ENCODE measurements at places on chromosomes 2 and 18. TPM values are rescaled to one million over a fixed set of nuclear protein-coding genes. Genes with fewer than 3 reads are reported as not detected.

Gene C1QL2
- not detected for total RNA-seq

Gene DSG4
- total RNA-seq: not detected

Gene GPR17
- not detected for total RNA-seq

Gene TSPYL6
- not detected for total RNA-seq

Gene TRIM54
- 1.5 TPM for total RNA-seq

Gene SP140L
- 8.4 TPM for total RNA-seq

Gene KDSR
- total RNA-seq: 38.3 TPM

- no peak for DNase-seq
These were observed 211.1 kb upstream of the FAM98A start for GRCh38 chr2:33810046-33810835.

DNA sequence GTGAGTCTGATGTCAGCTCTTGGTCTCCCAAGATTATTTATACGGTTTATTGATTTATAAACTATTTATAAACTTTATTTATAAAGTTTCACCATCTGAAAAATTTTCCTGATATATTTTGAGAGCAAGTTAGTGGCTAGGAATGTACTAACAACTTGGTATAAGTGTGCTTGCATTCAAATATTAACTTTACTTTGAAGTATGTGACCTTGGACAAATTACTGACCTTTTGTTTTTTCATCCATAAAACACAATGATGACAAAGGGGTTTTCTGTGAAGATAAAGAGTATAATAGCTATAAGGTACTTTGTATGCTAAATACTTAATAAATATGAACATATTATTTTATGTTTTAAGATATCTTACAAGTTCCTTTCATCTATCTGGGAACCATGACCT is 221.7 kb downstream of the GCA start:
- DNase-seq: no peak

- no peak for DNase-seq
These were observed 33.6 kb upstream of the ZBTB7C start for GRCh38 chr18:48442761-48443160.

DNA sequence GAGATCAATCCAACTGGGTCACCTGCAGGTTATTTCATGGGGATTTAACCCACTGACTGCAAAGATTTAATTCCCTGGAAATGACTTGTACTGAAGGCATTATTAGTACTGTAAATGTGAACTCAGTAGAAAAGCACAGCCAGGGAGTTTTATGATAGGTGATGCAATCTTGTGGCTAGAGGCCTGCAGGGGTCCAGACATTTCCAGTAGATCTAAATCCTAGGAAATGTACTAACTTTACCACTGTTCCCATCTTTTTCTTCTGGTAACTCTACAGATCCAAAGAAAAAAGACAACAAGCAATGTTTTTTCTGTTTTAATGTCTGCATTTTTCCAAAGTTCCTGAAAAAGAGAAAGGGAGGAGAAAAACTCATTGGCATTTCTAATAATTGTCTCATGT is 500.1 kb downstream of the ARHGAP15 start:
- no peak for DNase-seq

GRCh38 chr2:43005245-43005974 is 213.0 kb upstream of the HAAO start:
- no peak for DNase-seq

DNA sequence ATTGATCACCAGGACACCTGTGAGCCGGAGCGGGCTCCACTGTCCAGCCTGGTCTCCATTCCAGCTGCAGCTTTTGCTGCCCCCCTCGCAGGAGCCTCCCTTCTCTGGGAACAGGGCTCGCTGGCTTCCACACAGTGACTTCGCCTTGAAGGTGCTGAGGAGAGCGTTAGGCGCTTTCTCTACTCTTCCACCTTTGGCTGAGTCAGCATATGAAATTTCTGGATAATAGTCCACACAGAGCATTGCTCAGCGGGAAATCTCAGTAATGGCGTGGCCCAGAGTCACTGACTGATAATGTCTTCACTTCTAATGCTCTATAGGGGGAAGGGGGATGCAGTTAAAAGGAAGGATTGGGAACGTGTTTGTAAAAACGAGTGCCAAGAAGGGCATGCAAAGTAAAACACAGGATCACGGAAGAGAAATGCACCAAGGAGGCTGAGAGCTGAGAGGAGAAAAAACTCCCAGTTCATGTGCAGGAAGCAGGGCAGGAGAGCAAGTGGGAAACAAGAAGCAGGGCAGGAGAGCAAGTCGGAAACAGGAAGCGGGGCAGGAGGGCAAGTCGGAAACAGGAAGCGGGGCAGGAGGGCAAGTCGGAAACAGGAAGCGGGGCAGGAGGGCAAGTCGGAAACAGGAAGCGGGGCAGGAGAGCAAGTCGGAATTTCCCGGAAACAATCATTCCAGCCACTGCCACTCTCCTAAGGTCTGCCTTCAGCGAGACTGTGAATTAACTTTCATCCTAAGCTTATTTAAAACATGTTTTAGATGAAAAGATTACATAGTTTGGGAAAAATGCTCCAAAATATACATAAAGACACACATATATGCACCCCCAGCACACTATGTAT is 77.7 kb downstream of the MYT1L start:
- no peak for DNase-seq

DNA sequence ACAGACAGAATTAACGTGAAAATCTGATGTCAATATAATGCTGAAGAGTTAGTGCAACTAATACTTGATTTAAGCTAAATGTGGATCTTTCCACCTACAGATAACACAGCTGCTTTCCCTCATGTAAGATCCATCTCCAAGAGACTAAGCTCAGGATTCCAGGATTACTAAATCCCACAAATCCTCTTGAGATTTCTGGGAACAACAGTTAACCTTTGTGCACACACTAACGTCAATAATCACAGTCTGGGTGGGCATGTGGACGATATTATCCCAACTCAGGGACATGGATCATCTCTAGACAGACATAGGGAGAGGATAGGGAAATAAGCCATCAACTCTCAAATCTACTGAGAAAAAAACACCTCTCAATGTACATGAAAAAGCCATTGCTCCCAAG is 432.6 kb downstream of the SATB2 start:
- no peak for DNase-seq

GRCh38 chr2:237729681-237730475 is 68.7 kb upstream of the RBM44 start:
- DNase-seq: no peak

- no peak for DNase-seq
These were observed 477.5 kb downstream of the SLC4A3 start for GRCh38 chr2:220104871-220105351.

- DNase-seq: no peak
These were observed 122.2 kb downstream of the ACKR3 start for GRCh38 chr2:236691799-236692167.

GRCh38 chr2:183996825-183997793 is 601.2 kb upstream of the ZNF804A start:
- DNase-seq: no peak

DNA sequence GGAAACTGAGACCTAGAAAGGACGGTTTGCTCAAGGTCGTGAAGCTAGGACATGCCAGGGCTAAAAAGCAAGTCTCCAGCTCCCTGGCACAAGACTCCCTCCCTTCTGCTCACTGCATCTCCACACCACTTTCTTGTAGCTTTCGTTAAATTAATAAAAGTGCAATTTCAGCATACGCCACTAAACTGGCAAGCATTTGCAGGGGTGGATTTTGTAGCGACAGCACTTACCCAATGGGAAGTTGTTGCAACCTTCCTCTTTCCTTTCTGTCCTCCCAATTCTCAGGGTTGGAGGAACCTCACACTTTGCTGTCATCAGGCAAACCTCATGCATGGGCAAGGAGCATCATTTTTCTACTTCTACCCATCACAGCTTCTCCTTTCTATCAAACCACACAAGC is 7.4 kb upstream of the RHOB start:
- DNase-seq: no peak

DNA sequence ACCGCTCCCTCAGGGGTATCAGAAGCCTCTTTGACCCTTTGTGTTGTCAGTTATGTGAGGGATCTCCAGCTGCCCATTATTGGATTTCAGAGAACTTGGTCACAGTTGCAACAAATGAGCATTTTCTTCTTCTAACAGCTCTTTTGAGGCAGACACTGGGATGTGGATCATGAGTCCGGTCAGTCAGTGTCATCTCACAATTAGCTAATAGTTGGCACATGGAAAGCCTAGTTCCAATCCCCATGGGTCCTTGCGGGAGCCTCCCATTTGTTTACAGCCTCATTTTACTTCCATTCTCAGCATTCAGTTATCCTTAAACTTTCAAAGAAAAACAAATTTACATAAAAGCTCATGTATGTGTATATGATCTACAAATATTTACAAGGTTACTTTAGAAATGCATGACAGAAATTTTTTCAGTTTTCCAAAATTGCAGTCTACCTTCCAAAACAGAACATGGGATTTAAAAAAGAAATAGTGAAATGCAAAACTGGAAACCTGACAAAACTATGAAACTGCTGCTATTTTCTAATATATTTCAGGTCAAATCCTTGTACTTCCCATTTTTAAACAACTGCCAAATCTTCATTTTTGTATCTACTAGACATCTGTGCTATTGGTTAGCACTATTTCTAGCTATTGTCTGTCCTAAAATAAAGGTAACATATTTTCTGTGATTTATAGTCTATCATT is 547.1 kb upstream of the ZEB2 start:
- DNase-seq: no peak

DNA sequence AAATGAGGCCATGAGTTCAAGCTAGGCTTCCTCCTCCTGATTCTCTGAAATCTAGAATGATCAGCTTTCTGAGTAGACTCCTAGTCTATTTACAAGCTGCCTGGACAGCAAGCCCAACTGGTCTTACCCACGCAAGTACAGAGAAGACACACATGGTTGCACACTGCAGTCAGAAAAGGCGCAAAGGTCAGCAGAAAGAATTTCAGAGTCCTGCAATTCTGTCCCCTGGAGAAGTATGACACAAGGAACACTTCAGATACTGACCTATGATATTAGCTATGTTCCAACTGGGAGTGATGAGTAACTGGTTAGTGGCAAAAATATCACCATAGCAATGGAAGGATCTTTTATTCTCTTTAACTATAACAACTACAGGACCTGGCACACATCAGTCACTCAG is 336.1 kb upstream of the PKDCC start:
- peak; percentile 92 for DNase-seq

DNA sequence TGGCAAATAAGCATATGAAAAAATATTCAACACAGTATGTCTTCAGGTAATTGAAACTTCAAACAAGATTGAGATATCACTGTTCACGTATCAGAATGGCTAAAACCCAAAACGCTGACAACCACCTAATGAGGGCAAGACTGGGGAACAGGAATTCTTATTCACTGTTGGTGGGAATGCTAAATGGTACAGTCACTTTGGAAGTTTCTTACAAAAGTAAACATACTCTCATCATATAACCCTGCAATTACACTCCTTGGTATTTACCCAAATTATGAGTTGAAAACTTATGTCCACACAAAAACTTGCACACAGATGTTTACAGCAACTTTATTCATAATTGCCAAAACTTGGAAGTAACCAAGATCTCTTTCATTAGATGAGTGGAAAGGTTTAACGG is 30.1 kb downstream of the BUB1 start:
- DNase-seq: no peak

GRCh38 chr2:65198737-65199136 is 28.9 kb upstream of the ACTR2 start:
- no peak for DNase-seq

- no peak for DNase-seq
These were observed 9.2 kb downstream of the BOK start for GRCh38 chr2:241567776-241568175.

- no peak for DNase-seq
These were observed 23.9 kb upstream of the SPATA3 start for GRCh38 chr2:230972046-230972445.

GRCh38 chr2:174259981-174260380 is 11.6 kb upstream of the OLA1 start:
- peak; percentile 36 for DNase-seq

DNA sequence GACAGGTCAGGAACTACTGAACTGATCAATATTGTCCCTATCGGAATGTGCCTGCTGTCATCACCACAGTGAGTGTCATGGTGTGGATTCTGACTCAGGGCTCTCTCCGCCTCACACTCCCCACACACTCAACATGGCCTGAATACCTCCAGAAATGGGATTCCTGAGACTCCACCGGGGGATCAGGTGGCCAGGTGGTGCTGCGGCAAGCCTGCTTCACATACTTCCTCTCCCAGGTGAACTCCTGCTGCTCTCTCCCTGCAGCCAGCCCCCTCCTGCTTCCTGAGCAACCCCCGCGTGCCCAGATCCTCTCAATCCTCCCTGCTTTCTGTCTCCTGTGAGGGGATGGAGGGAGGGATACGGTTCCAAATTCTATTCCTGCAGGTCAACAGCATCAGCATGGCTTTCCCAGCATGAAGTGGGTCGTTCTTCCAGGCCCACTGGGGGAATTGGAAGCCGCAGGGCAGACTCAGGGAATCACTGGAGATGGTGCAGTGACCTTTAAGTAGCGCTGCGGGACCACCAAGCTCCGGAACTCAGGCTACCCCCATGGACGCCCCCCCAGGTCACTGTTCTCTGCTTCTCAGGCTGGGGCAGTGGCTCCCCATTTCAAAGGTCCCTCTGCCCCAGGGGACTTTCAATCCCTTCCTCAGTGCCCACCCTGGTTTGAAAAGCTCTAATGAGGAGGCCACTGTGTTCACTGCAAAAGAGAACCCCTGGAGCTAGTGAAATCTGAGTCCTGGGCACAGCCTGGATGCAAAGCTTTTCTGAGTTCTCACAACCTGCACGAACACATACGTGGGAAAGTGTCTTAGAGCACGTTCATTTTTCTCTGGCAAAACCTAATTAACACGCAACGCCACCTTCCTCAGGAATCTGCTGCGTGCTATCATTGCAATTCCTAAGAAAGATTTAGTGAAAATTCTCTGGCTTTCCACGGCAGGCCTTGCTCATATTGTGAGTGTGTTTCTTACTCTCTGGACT is 168.4 kb downstream of the ZFP36L2 start:
- DNase-seq: no peak

DNA sequence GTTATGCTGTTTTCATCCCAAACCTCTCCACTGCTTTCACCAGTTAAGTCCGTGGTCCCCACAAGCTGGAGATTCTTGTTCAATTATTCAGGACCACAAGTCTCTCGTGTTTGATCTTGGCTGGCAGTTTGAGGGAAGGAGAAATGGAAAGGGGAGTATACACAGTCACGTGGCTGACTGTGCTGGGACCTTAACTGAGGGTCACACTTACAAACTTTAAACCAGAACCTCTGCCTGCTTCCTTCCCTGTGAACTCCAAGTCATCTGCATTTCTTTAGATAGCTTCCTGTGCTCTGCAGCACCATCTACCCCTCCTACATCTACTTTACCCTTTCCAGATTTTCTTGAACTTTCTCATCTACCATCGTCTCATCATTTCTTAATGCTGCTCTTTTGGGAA is 91.7 kb downstream of the ARHGEF4 start:
- no peak for DNase-seq

Measured in epithelial cell of proximal tubule (primary cell).